CD4-positive, alpha-beta T cell treated with Interleukin-6 for 4 hours (primary cell): ENCODE measurements at places on chromosomes 3 and 15.

GRCh38 chr15:80695911-80696661 is 976 bp downstream of the ABHD17C start:
- DNase-seq: peak; percentile 54

DNA sequence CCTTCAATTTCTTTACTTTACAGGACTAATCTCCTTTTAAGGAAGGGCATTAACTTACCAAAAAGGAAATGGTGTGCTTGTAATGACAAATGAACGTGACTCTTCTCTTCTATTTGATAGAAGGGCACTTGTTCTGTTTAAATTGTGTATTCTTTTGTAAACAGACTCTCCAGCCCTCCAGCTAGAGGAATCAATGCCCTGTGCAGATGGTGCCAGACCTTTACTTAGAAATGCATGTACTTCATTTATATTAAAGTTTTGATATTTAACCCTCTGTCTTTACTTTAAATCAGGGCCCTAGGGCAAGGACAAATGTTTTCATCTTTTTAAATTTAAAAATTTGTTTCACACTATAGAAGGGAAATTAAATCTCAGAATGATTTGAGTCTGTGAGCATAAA is 355.1 kb downstream of the GBE1 start:
- DNase-seq: no peak

GRCh38 chr3:141979050-141979671 is 102.7 kb downstream of the ATP1B3 start:
- no peak for DNase-seq

DNA sequence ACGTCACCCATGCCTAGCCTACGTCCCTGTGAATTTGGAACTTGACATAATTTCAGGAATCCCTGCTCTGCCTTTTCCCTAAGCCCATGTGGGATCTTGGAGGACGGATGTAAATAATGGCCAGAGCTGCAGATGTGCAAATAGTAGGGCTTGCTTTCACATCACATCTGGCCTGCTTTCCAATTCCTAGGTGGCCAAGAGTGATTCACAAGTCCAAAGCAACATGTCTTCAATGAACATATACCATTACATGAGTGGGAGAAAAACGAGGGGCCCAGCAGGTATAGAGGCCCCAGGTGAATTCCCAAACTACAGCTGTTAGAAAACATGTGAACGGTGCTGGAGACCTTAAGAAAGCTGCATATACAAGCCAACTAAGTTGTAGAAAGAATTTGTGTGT is 214.6 kb downstream of the MAGI1 start:
- DNase-seq: no peak

DNA sequence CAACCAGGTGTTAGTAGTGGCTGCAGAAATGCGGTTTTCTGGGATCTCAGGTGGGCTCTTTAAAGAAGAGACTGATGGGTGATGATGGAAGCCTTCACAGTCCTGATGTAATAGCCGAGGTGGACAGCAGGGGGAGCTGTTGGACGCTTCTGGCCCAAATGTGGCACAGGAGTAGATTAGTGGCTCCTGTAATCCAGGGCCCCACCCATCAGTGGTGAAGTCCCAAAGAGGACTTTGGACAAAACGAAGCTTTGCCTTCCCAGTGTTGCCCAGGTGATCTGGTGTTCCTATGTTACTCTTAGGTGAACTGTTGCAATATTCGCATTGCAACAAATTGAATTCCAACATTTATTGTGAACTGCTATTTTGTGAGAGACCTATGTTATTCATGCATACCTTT is 31.8 kb upstream of the MYZAP start:
- peak; percentile 77 for DNase-seq

DNA sequence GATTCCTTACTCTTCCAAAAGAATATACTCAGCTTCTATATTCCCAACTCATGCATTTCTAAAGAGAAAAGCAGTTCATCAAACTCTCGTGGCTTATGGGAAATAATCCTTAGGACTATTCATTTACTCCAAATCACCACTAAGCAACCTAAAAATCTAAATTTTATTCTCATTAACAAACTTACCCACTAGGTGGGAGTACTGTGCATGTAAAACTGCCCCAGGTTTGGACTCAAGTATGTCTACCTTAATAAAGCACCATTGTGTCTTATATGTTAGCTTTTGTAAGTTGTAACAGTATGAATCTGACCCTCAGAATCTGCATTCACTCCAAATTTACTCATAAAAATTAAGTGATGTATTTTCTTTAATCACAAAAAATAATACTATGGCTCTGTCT is 25.3 kb downstream of the RAD18 start:
- no peak for DNase-seq

- DNase-seq: no peak
These were observed at the start of gene DNAH12 for GRCh38 chr3:57544181-57545125. Gene DNAH12, minus strand, starts transcription at chr3:57544344. Its CDS starts 1,474 bp downstream, at chr3:57542870.

GRCh38 chr15:92882697-92883162 is 17.4 kb upstream of the CHD2 start:
- DNase-seq: no peak

DNA sequence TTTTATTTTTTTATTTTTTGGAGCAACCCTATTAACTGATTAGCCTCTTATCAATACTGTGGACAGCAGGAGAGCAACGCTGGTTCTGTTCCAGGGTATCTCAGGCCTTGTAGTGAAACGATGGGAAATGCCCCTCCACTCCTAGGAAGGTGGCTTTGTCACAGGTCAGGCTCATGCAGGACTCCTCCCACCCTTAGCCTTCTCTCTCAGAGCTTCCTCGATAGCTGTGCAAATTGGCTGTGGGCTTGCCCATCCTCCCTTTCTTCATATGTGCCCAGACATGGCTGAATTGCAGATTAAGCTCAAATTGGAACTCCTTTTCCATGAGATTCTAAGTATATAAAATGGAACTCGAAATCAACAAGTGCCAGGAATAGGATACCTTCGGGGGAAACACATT is 38.5 kb downstream of the TMEM41A start:
- no peak for DNase-seq

- DNase-seq: no peak
These were observed 353.1 kb upstream of the BCHE start for GRCh38 chr3:166190360-166190759.

DNA sequence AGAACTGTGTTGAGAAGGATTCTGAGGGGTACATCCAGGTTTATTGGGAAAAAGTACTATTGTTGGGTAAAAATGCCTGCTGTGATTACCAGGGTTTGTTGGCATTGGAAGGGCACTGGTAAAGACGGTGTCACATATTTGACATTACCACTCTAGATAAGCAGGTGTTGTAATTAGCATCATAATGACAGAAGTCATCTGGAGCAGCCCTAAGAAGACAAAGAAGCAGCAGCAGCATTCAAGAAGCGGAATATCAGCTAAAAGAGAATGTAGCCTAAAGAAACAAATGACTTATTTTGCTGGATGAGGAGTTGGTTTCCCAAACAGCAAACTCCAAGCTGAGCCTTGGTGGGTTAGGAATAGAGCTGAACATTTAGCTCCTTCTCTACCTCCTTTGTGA is 30.5 kb upstream of the ZFAND6 start:
- no peak for DNase-seq

DNA sequence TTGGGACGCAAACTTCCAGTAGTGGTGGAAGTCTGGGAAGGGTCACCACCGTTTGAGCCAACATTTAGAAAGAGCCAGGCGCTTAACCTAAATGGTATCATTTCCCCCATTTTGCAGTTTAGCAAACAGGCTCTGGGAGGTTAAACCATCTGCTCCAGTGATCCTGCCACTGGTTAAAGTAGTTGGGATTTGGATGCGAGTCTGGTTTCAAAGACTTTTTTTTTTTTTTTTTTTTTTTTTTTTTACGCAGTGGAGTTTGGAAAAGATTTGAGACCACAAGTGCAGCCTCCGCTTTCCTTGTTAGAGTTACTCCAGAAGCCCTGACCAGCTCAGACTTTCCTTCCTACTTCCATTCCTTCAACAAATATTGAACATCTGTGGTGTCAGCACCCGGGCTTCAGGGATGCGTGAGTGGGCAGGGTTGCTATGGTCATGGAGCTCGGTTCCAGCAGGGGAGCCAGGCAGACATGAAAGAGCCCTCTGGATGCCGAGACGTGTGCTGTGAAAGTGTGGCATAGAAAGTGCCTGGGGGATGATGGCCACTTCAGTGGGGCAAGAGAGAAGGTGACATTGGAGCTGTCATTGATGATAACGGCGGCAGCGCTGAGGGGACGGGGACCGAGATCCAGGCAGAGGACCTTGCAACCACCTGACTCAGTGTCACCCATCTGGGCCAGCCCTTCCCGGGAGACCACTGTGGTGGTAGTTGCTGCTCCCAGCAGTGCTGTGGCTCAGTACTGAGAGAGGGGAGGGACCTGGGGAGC is 1.1 kb upstream of the RNU6-1 start:
- DNase-seq: peak; percentile 17

GRCh38 chr3:100665230-100665629 is 44.1 kb upstream of the TFG start:
- peak; percentile 42 for DNase-seq

DNA sequence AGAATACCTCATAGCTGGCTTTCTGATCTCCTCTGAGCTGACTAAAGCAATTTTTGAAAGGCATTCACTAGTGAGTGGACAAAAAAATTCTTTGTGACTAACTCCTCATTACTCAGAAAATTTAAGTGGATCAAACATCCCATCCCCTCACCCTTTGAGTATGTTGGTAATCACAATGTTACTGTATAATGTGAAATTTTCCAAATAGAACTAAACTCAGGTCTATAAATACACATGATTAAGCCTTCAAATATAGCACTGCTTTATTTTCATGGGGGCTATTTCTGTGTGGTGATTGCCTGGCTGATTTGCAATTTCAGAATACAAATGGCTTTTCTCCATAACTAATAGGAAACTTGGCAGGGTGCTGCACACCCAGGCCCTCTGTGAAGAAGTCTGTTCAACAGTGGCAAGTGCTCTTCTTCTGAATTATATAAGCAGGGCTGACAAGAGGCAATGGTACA is 45.9 kb upstream of the ACTC1 start:
- no peak for DNase-seq

- DNase-seq: no peak
These were observed 109.6 kb upstream of the TMCO5A start for GRCh38 chr15:37824717-37825382.

DNA sequence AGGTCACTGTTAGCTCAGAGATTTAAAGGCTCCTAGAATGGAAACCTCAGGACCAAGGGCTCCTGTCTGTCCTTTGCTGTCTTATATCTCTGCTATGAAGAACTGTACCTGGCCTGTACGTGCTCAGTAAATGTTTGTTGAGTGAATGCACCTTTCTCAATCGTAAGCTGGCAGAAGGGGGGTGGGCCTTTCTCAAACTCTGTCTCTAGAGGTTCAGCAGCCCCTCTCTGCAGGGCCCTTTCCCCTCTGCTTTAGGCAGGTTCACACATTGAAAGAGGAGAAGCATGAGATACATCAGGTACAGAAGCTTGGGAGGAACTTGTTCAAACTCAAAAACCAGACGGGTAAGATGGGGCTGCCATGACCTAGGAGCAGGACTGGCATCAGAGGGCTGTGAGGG is 155.6 kb downstream of the GOLGA6L4 start:
- DNase-seq: no peak

DNA sequence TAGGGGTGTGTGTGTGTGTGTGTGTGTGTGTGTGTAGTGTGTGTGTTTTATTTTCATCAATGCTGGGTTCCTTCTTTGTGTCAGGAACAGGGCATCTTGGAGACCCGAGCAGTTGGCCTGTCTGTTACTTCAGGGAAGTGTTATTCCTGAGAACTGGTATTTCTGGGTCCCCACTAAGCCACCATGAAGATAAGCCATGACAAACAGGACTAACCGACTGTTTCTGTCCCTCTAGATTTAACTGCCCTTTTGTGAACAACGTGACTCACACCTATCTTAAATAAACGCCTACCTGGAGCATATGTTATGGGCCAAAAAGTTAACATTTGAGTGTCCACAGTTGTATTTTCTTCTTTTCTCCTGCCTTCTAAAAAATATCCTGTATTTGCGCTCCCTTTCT is 19.5 kb downstream of the SIDT1 start:
- no peak for DNase-seq

DNA sequence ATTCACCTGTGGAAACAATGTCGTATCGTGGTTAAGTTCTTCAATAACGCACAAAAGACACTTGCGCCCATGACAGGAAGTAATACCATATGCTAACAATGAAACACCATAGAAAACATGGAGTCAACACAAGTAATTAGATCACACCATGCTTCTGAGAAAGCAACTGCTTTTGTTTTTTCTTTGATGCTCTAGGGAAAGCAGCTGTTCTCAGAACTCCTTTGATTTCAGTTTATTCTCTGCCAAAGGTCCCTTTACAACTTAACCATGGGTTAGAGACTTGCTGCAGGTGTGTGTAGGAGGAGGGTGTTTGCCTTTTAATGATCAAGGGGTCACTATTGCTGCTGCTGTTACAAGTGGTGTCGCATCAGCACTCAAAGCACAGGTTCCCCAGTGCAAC is 324.0 kb upstream of the SLCO3A1 start:
- no peak for DNase-seq

GRCh38 chr3:63995086-63995485 is 28.2 kb downstream of the PSMD6 start:
- no peak for DNase-seq

GRCh38 chr15:44535523-44536301 is 1.2 kb upstream of the EIF3J start:
- DNase-seq: peak; percentile 43

- no peak for DNase-seq
These were observed 66.8 kb downstream of the ABTB1 start for GRCh38 chr3:127739347-127740135.

GRCh38 chr3:132625613-132626012 is 28.5 kb downstream of the ACKR4 start:
- no peak for DNase-seq

- DNase-seq: peak; percentile 87
These were observed 1.4 kb downstream of the LMOD3 start for GRCh38 chr3:69120879-69121464.

GRCh38 chr15:67164401-67164791 is 90.1 kb downstream of the AAGAB start:
- no peak for DNase-seq

GRCh38 chr3:128253150-128253549 is 99.9 kb downstream of the EEFSEC start:
- no peak for DNase-seq

GRCh38 chr15:91118817-91119590 is 18.9 kb downstream of the SV2B start:
- no peak for DNase-seq

DNA sequence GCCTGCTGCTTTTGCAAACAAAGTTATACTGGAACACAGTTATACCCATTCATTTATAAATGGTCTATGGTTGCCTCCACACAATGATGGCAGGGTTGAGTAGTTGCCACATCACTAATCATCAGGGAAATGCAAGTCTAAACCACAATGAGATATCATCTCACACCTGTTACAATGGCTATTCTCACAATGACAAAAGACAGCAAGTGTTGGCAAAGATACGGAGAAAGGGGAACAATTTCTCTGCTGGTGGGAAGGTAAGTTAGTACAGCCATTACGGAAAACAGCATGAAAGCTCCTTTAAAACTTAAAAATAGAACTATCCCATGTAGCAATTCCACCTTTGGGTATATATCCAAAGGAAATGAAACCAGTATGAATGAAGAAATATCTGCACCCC is 261.4 kb downstream of the TJP1 start:
- DNase-seq: no peak

GRCh38 chr15:85099195-85099803 is 117.6 kb downstream of the PDE8A start:
- no peak for DNase-seq

GRCh38 chr3:41208507-41209220 is 9.4 kb downstream of the CTNNB1 start:
- DNase-seq: no peak

- no peak for DNase-seq
These were observed 83.4 kb downstream of the MESD start for GRCh38 chr15:80906159-80906766.
